ENCODE measurements at places on chromosomes 7 and 10.
A peak's percentile ranks its signal among the peaks of the same experiment; 100 is the strongest.

GRCh38 chr10:121084675-121085070 lies 233.5 kb downstream of the WDR11 start:
- no peak for DNase-seq

GRCh38 chr7:137328373-137329120 lies 15.0 kb downstream of the PTN start:
- DNase-seq: peak; percentile 2

GRCh38 chr7:41156268-41156667 lies 546.6 kb downstream of the INHBA start:
- peak; percentile 52 for DNase-seq

DNA sequence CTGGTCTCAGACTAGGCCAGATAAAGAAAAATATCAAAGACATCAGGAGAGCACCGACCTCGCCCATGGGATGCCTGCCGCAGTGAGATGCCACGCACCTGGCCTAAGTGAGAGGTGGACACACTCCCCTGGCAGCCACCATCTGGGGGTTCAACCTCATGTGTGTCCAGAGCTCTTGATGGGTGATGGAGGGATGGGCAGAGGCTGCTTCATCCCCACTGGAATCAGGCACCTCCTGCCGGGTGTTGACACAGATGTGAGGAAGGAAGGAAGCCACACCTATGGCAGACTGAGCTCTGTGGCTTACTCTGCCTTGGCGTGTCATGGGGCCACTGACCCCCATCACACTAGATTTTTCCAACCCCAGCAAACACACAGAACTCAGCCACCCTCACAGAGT lies 11.4 kb downstream of the ZNF488 start:
- no peak for DNase-seq

GRCh38 chr7:111678986-111679385 lies 116.7 kb upstream of the IMMP2L start:
- DNase-seq: no peak

- DNase-seq: no peak
Measured at GRCh38 chr10:116716381-116716780, 26.0 kb downstream of the HSPA12A start.

DNA sequence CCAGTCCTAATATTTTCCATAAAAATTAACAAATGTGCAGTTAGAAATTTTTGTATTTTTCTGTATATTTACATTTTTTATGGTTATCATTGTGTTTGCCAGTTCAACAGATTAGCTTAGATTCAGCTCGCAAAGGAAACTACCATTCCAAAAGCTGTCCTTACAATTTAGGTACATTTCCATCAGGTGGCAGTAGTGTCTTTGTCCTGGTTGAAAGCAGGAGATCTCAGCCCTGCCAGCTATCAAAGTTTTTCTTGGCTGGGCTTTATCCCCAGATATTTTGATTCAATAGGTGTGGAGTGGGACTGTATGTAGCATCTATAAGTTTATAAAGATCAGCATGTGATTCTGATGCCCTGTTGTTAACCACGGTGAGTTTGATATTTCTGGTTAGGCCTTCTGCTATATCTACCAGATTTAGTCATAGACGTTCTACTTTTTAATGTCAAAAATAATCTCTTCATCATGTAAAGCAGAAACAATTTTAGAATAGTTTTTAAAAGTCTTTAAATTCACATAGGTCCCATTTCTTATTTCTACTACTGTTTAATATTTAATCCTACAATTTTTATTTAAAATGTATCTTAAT lies 15.5 kb upstream of the ICA1 start:
- no peak for DNase-seq

DNA sequence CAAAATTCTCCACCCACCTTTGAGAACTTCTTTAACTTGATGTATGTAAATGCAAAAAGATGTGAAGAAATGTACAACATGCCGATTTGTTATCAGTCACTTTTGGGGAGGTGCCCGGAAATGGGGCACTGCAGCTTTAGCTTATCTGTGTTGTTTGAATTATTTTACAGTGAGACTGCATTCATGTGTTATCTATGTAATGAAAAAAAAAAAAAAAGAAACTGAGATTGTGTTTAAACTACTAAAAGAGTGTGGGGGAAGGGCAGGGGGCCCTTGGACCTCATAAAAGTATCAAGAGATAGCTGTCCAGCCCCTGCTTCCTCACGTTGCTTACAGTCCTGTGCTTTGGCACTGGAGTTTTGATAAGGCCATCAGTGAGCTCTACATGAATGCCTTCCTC lies 259.4 kb downstream of the STK31 start:
- DNase-seq: no peak

- no peak for DNase-seq
Measured at GRCh38 chr7:129801882-129802281, 150.9 kb downstream of the UBE2H start.

GRCh38 chr7:137036768-137037167 lies 168.3 kb downstream of the CHRM2 start:
- DNase-seq: peak; percentile 49

DNA sequence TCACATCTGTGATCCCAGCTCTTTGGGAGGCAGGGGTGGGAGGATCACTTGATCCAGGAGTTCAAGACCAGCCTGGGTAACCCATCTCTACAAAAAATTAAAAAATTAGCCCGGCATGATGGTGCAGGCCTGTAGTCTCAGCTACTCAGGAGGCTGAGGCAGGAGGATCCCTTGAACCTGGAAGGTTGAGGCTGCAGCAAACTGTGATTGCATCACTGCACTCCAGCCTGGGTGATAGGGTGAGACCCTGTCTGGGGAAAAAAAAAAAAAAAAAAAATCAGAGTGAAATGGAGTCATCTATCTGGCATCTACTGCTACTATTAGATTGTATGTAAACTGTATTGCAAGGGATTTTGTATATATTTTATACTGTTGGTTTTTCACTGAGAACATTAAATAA lies 59.1 kb downstream of the KMT2E start:
- no peak for DNase-seq

GRCh38 chr7:108283252-108283651 lies 153.1 kb upstream of the LAMB4 start:
- no peak for DNase-seq

GRCh38 chr10:79130255-79130654 lies 61.5 kb downstream of the ZMIZ1 start:
- DNase-seq: no peak

DNA sequence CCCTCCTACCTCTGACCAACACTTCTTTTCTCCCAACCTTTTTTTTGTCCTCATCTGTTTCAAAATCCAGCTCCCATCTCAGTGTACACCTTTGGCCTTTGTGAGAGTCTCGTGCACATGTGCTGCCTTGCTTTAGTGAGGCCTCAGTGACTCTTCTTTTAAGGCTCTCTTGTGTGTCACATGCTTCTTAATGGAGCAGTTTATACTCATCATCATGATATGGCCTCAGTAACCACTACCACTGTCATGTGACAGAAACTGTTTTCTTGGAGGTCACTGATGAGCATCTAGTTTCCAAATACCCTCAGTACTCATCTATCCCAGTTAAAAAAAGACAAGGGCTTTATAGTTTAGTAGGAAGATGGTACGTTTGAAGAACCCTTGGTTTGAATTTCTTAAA lies 8.1 kb upstream of the ARHGAP22 start:
- peak; percentile 28 for DNase-seq

DNA sequence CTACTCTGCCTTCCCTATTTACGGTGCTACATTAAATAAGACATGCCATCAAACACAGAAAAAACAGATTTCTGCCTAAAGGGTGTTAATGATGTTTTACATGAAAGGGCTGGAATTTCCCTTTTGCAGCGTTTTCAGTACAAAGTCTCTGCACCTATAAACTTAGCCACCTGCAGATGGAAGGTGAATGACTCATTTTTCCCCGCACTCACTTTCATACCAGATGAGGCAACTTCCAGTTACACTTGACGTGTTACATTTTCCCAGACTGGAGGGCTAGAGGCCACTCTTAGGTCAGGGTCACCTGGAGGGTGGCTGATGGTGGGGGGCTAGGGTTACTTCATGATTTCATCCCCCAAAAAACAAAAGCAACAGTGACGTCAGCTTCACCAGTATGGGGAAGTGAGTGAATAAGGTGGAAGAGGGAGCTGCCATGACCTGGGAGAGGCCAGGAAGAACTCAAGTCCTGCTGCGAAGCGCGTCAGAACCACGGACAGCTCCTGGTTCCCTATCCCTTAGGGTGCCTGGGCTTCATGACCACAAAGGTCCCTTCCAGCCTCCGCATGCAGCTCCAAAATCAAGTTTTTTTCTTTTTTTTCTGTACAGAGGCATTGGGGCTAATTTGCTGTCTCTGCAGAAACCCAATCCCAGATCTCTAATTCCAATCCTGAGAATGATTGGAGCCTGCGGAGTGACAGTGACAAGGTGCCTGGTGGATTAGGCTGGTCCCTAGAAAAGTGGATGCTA lies 94.0 kb downstream of the ADARB2 start:
- DNase-seq: no peak

- DNase-seq: peak; percentile 69
Measured at GRCh38 chr10:63819753-63820329, 298.6 kb downstream of the REEP3 start.

GRCh38 chr10:131930586-131931330 lies 29.9 kb downstream of the PPP2R2D start:
- DNase-seq: no peak

DNA sequence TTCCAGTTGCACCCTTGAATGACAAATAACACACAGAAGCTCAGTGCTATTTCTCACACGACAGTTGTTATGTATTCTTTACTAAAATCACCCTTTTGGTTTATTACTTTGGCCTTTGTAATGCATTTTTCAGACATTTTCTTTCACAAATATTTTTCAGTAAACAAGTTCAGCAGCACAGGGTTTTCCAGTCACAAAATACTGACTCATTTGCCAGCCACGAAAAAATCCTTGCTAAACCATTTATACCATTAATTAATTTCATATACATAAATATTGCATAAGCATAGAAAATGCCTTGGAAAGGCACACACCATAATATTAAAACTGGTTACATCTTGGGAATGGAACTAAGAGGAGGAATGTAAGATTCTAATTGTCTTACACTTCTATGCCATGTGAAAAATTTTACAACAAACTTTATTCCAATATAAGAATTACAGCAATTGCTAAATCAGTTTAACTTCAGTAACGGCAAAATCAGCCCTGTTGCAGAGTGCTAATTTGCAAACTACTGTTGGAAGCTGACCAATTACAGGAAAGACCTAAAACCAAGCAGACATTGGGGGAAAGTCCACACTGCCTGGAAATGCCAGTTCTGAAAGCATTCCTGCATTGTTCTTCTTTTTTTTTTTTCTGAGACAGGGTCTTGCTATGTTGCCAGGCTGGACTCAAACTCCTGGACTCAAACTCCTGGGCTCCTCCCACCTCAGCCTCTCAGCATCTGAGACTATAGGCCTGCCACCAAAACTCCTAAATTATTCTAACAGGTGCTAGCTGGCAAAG lies 31.6 kb upstream of the PBLD start:
- DNase-seq: peak; percentile 7

- DNase-seq: peak; percentile 37
Measured at GRCh38 chr7:48312151-48312550, 140.9 kb downstream of the ABCA13 start.

DNA sequence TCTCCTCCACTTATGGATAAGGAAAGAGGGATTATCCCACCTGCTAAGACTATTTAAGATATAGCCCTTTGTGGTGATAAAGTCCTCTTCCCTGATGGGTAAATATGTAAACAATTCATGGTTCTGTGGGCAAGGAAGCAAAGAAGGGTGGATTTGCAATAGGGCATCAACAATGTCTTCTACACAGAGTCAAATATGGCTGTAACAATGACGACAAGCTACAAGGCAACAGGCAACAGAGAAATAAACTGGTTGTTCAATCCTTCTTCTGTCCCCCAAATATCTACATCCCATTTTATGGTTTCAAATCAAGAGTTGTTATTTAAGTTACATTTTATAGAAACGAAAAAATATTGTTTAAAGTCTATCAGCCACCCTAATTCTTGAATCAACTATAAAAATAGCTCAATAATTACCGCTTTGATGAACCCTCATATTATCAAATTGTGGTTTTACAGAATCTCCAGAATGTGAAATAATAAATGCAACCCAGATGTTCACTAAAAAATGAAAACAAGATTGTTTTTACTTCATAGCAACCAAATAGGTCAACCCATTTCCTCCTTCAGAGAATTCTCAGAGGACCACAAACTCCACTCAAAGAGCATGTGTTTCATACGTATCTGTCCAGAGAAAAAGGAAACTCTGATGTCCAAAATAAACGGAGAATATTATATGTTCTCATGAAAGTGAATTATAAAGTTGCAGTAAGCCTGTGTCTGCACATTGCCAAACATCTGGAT lies 13.8 kb downstream of the CYTH3 start:
- DNase-seq: peak; percentile 90

GRCh38 chr7:130912862-130913638 lies 179.0 kb upstream of the KLF14 start:
- peak; percentile 99 for DNase-seq

DNA sequence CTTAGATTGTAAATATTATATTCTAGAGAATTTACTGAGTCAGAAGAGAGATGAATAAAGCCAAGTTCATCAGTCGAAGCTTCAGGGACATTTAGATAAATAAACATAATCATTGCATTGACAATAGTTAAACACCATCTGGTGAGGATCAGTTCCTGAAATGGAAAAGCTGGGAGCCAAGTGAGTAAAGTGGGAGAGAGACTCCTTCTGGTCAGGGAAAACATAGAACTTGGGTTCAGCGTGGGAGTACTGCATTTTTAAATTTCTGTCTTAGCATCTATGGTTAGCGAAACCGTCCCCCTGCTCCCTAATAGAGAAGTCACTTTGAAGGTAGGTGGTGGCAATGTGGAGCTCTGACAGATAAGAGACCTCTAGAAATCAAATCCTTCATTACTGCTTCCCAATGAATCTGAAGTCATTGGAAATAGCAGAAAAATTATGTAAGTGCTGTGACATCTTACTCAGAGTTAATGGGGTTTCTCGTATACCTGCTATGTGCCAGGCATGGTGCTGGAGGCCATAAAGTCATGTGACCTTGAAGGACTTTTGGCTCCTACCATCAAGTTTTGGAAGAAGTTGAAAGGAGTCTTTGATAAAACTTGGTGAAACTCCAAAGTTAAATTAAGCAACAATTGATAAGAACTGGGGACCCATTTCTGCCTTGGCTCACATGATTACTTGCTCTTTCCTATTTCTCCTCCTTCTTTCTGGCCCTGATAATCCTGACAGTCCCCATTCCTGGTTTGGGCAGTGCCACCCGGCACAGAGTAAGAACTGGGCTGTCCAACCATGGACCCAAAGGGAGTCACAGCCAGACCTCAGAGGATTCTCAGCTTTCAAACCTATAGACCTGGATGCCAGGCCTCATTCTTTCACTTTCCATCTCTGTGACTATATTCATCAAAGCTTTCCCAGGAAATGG lies 211.2 kb downstream of the C7orf25 start:
- peak; percentile 3 for DNase-seq

All from EH (cell line).